CD8-positive, alpha-beta memory T cell (primary cell): ENCODE measurements at places on chromosomes 12 and 14. TPM values are rescaled to one million over a fixed set of nuclear protein-coding genes. Genes with fewer than 3 reads are reported as not detected.

The FAM90A1 gene
- not detected for total RNA-seq

The LRTM2 gene
- total RNA-seq: 0.24 TPM

The KLRD1 gene
- 70.1 TPM for total RNA-seq

The CD69 gene
- 66.8 TPM for total RNA-seq

The GALNT9 gene
- not detected for total RNA-seq

The TMTC2 gene
- 2.5 TPM for total RNA-seq

The GRIP1 gene
- 1.3 TPM for total RNA-seq

The CD4 gene
- 1.8 TPM for total RNA-seq

GRCh38 chr14:59028476-59029202, 159.8 kb upstream of the DAAM1 start:
- no peak overlapping the region for H3K27ac ChIP-seq
- no peaks in the 10 kb centered on the region for H3K4me1 ChIP-seq
- no peak for DNase-seq
- H3K4me3 ChIP-seq: no peak overlapping the region
- H3K36me3 ChIP-seq: no peaks in the 10 kb centered on the region
- no peaks in the 10 kb centered on the region for H3K27me3 ChIP-seq

DNA sequence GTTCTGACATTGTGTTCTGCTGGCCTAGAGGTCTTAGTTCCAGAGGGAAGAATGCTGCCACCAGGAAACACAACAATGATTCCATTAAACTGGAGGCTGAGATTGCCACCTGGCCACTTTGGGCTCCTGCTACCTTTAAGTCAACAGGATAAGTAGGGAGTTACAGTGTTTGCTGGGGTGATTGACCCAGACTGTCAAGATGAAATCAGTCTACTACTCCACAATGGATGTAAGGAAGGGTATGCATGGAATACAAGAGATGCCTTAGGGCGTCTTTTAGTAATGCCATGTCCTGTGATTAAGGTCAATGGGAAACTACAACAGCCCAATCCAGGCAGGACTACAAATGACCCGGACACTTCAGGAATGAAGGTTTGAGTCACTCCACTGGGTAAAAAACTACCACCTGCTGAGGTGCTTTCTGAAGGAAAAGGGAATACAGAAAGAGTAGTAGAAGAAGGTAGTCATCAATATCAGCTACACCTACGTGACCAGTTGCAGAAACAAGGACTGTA, 852.6 kb downstream of the LRFN5 start:
- H3K27me3 ChIP-seq: no peaks in the 10 kb centered on the region
- no peak overlapping the region for H3K27ac ChIP-seq
- DNase-seq: no peak
- no peaks in the 10 kb centered on the region for H3K36me3 ChIP-seq
- H3K4me3 ChIP-seq: no peak overlapping the region

- peak within 1 kb of the TSS; percentile 93 for H3K27ac ChIP-seq
- peaks cover 36% of the 10 kb centered on the region for H3K4me1 ChIP-seq
- no peaks in the 10 kb centered on the region for H3K36me3 ChIP-seq
- H3K4me3 ChIP-seq: peak within 1 kb of the TSS; percentile 69
- peak; percentile 69 for DNase-seq
- H3K27me3 ChIP-seq: no peaks in the 10 kb centered on the region
These were observed at the start of gene VTI1B for GRCh38 chr14:67674480-67675218. Gene VTI1B (minus strand): TSS chr14:67674632. CDS start chr14:67674489, 143 bp downstream.

DNA sequence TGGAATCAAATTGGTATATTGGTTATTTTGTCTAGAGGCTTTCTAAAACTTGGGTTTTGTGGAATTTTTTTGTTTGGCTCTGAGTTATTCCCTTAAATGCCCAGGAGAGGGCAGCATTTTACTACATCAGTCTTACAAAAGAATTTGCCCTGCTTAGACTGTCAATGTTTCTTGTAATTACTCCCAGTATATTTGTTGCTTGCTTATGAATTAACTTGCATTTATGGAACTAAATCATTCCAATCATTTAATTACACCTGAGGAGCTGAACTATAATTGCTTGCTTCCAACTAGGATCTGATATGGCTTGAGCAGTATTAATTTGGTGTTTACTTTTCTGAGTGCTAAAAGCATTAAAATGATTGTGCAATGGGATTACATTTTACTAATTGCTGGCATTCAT, 48.7 kb downstream of the MIPOL1 start:
- no peaks in the 10 kb centered on the region for H3K36me3 ChIP-seq
- H3K27ac ChIP-seq: no peak overlapping the region
- H3K27me3 ChIP-seq: no peaks in the 10 kb centered on the region

GRCh38 chr12:90102957-90103652, 394.5 kb upstream of the ATP2B1 start:
- no peaks in the 10 kb centered on the region for H3K4me1 ChIP-seq
- no peak overlapping the region for H3K4me3 ChIP-seq
- no peak overlapping the region for H3K27ac ChIP-seq
- H3K36me3 ChIP-seq: no peaks in the 10 kb centered on the region

- H3K27me3 ChIP-seq: no peaks in the 10 kb centered on the region
- no peak overlapping the region for H3K4me3 ChIP-seq
- DNase-seq: no peak
- H3K36me3 ChIP-seq: no peaks in the 10 kb centered on the region
These were observed 441.8 kb downstream of the TMTC2 start for GRCh38 chr12:83128540-83128939.

DNA sequence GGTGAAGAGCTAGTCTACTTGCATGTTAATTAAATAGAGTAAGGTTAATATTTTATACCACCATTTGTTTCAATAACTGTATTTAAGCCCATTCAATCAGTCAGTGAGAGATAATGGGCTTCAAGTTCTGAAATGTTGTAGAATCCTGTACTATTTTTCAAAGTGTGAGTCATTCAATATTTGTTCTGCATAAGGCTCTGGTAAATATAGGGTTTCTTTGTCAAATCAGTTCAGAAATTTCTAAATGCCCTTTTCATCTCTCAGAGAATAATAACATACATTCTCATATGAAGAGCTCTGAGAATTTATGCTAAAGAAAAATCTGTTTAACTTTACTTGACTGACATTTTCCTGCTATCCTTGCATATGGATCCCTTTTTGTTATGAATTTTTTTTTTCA, 493.3 kb downstream of the TMTC2 start:
- no peaks in the 10 kb centered on the region for H3K4me1 ChIP-seq
- H3K36me3 ChIP-seq: no peaks in the 10 kb centered on the region
- no peak for DNase-seq

DNA sequence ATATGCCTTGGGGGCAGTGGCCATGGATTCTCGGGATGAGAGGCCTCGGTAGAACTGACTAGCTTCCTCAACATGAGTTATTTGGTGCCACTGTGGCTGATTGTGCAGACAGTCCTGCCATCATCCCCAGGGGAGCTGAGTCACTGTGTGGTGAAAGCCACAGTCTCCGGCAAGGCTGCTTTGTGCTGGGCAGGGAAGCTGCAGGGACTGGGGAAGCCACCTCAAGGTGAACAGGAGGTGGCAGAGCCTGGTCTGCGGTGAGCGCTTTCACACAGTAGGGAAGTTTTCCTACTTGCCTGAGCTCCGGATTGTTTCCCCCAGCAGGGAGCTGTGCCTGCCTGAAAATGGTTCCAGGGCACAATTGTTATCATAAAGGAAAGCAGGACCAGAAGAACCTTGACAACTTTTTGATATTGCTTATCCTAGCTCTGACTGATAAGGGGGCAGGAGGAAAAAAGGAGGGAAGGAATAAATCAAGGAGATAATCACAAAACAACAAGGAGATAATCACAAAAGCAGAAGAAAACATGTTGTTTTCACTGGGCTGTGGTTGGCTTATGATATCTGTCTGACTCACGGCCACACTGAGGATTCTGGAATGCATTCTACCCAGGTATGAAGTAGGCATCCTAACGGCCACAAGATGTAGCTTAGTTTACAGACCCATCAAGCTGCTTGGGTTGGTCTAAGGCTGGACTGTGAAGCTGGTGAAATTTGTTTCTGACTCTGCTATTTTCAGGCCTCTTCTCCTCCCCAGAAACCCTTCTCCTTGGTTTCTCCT, 32.2 kb upstream of the GNG2 start:
- DNase-seq: peak; percentile 80
- H3K4me1 ChIP-seq: peaks cover 17% of the 10 kb centered on the region
- H3K27ac ChIP-seq: no peak overlapping the region
- no peaks in the 10 kb centered on the region for H3K36me3 ChIP-seq
- H3K27me3 ChIP-seq: no peaks in the 10 kb centered on the region

GRCh38 chr12:5172886-5173285, 129.2 kb downstream of the KCNA5 start:
- H3K4me3 ChIP-seq: no peak overlapping the region
- no peaks in the 10 kb centered on the region for H3K27me3 ChIP-seq
- no peak overlapping the region for H3K27ac ChIP-seq

DNA sequence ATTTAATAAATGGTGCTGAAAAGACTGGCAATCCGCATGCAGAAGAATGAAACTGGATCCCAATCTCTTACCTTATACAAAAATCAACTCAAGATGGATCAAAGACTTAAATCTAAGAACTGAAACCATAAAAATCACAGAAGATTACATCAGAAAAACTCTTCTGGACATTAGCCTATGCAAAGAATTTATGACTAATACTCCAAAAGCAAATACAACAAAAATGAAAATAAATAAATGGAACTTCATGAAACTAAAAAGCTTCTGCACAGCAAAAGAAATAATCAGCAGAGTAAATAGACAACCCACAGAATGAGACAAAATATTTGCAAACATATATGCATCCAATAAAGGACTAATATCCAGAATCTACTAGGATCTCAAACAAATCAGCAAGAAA, 14.3 kb upstream of the CLEC1A start:
- no peak overlapping the region for H3K27ac ChIP-seq
- no peak for DNase-seq
- H3K4me3 ChIP-seq: no peak overlapping the region
- no peaks in the 10 kb centered on the region for H3K27me3 ChIP-seq
- H3K36me3 ChIP-seq: no peaks in the 10 kb centered on the region

- H3K4me1 ChIP-seq: no peaks in the 10 kb centered on the region
- no peak overlapping the region for H3K27ac ChIP-seq
- no peaks in the 10 kb centered on the region for H3K36me3 ChIP-seq
- H3K4me3 ChIP-seq: no peak overlapping the region
- DNase-seq: no peak
These were observed 994.0 kb downstream of the TRHDE start for GRCh38 chr12:73266206-73266605.

- no peak overlapping the region for H3K4me3 ChIP-seq
- no peaks in the 10 kb centered on the region for H3K4me1 ChIP-seq
- no peak for DNase-seq
- H3K27ac ChIP-seq: no peak overlapping the region
- H3K36me3 ChIP-seq: no peaks in the 10 kb centered on the region
These were observed 93.2 kb downstream of the TMTC3 start for GRCh38 chr12:88235183-88235833.

DNA sequence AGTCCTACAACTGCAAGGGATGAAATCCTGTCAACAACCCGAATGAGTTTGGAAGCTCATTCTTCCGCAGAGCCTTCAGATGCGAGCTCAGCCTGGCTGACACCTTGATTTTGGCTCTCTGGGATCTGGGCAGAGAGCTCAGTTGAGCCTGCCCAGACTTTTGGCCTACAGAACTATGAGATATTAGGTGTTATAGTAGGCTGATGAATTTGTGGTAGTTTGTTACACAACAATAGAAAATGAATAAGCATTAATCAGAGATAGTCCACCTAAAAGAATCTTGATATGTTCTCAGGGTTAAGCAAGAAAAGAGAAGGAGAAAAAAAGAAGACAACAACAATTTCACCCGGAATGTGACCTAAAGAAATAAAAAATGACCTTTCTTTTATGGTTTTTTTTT, 30.4 kb upstream of the GZMB start:
- no peaks in the 10 kb centered on the region for H3K27me3 ChIP-seq
- no peak for DNase-seq
- no peak overlapping the region for H3K4me3 ChIP-seq
- no peaks in the 10 kb centered on the region for H3K36me3 ChIP-seq
- peaks cover 16% of the 10 kb centered on the region for H3K4me1 ChIP-seq

GRCh38 chr14:34098045-34098984, 147.4 kb upstream of the EGLN3 start:
- H3K4me1 ChIP-seq: no peaks in the 10 kb centered on the region
- H3K36me3 ChIP-seq: no peaks in the 10 kb centered on the region
- no peaks in the 10 kb centered on the region for H3K27me3 ChIP-seq
- H3K27ac ChIP-seq: no peak overlapping the region

DNA sequence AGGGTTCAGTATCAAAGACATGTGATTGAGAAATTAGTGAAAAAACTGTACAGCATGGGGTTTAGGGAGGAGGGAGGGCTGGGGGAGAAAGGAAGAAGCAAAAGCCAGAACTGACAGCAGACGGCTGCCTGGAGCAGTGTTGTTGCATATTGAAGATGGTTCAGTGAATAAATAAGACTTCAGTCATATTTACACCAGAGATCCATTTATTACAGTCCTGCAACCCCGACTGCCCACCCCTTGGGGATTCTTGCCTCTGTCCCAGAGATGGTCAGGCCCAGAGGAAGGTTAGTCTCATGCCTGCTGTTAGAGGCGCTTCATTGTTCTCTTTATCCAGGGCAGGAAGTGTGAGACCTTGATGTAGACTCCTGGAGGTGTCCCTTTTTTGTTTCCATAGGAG, 3.2 kb downstream of the GZMH start:
- H3K4me1 ChIP-seq: peaks cover 45% of the 10 kb centered on the region
- no peak for DNase-seq
- H3K27me3 ChIP-seq: no peaks in the 10 kb centered on the region
- H3K4me3 ChIP-seq: no peak overlapping the region

GRCh38 chr12:104526320-104526719, 69.6 kb downstream of the CHST11 start:
- no peaks in the 10 kb centered on the region for H3K27me3 ChIP-seq
- peaks cover 28% of the 10 kb centered on the region for H3K4me1 ChIP-seq
- H3K36me3 ChIP-seq: no peaks in the 10 kb centered on the region
- no peak overlapping the region for H3K27ac ChIP-seq
- no peak for DNase-seq
- H3K4me3 ChIP-seq: no peak overlapping the region

DNA sequence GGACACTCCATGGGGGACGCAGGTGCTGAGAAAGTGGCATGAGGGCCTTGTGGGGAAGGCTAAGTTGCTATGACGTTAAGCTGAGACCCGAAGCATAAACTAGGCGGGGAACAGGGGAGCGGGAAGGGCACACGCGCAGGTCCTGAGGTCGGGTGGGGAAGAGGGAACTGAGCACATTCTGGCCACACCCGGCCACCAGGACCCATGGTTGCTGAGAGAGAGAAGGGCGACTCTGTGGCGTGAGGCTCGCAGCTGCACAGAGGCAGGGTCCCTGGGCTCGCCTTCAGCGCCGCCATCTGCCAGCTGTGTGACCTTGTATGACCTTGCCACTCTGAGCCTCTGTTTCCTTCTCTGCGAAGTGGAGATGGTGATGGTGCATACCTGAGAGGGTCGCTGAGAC, 182.5 kb downstream of the PHETA1 start:
- no peak overlapping the region for H3K4me3 ChIP-seq
- H3K4me1 ChIP-seq: no peaks in the 10 kb centered on the region
- H3K27ac ChIP-seq: no peak overlapping the region
- no peaks in the 10 kb centered on the region for H3K36me3 ChIP-seq
